ENCODE measurements at places on chromosomes 12 and 14. TPM values are rescaled to one million over a fixed set of nuclear protein-coding genes. Genes with fewer than 3 reads are reported as not detected.

The PPP1R36 gene
- total RNA-seq = 1.2 TPM

The RBM25 gene
- 121 TPM for total RNA-seq

The B4GALNT1 gene
- 1.3 TPM for total RNA-seq

The EIF2S1 gene
- total RNA-seq = 128 TPM

The PPFIBP1 gene
- 213 TPM for total RNA-seq

The IL25 gene
- total RNA-seq = not detected

The FIGNL2 gene
- 18.9 TPM for total RNA-seq

The INSM2 gene
- total RNA-seq = 0.45 TPM

The FUT8 gene
- total RNA-seq = 63.9 TPM

The SLCO1B1 gene
- total RNA-seq = not detected

The SERPINA3 gene
- 0.27 TPM for total RNA-seq

The DPF3 gene
- total RNA-seq = not detected

The CMA1 gene
- not detected for total RNA-seq

The SOX5 gene
- total RNA-seq = 6.8 TPM

The KLHL42 gene
- 53.2 TPM for total RNA-seq

The ART4 gene
- not detected for total RNA-seq

The FGD4 gene
- 31.2 TPM for total RNA-seq

The FAIM2 gene
- total RNA-seq = not detected

The CISTR gene
- not detected for total RNA-seq

The TBC1D30 gene
- 1.9 TPM for total RNA-seq

The ANO2 gene
- total RNA-seq = 6.8 TPM

The SYT1 gene
- 6.5 TPM for total RNA-seq

The PTCSC3 gene
- total RNA-seq = not detected

The TAS2R30 gene
- 1.8 TPM for total RNA-seq

The ZNF891 gene
- 2.8 TPM for total RNA-seq

The RD3L gene
- total RNA-seq = not detected

The ADAMTS20 gene
- total RNA-seq = 1.1 TPM

The ITGA7 gene
- 89.0 TPM for total RNA-seq

The GZMH gene
- total RNA-seq = not detected

The MSRB3 gene
- 1.2 TPM for total RNA-seq

The RFX4 gene
- 0.86 TPM for total RNA-seq

The GALC gene
- 76.0 TPM for total RNA-seq

The RPGRIP1 gene
- total RNA-seq = not detected

The PLA2G1B gene
- not detected for total RNA-seq

The BCL11B gene
- 8.3 TPM for total RNA-seq

The SLC10A1 gene
- total RNA-seq = not detected

The CLEC2A gene
- total RNA-seq = 0.87 TPM

The ZFYVE1 gene
- total RNA-seq = 11.6 TPM

The TECPR2 gene
- total RNA-seq = 9.0 TPM

The FOXA1 gene
- total RNA-seq = 51.4 TPM

The ABCD2 gene
- not detected for total RNA-seq

The CTDSP2 gene
- 167 TPM for total RNA-seq

The KCNJ8 gene
- 0.93 TPM for total RNA-seq

The ZC2HC1C gene
- 2.2 TPM for total RNA-seq

The ZC3H14 gene
- 106 TPM for total RNA-seq

The NKX2-1 gene
- 2.6 TPM for total RNA-seq

The SPATS2 gene
- total RNA-seq = 50.2 TPM

The ACSS3 gene
- 27.5 TPM for total RNA-seq

The ACOT6 gene
- 0.27 TPM for total RNA-seq

The PMCH gene
- not detected for total RNA-seq

The GLIPR1L2 gene
- 0.29 TPM for total RNA-seq

The FGF23 gene
- 0.48 TPM for total RNA-seq

The OTX2 gene
- total RNA-seq = 329 TPM

The KLRC1 gene
- total RNA-seq = not detected

The DPPA3 gene
- total RNA-seq = 4.6 TPM

The TRPV4 gene
- 15.0 TPM for total RNA-seq

The APOF gene
- not detected for total RNA-seq
